ENCODE measurements at places on chromosomes 4 and X.

GRCh38 chr4:102705391-102705935 lies 55.3 kb downstream of the MANBA start:
- DNase-seq, result no peak

DNA sequence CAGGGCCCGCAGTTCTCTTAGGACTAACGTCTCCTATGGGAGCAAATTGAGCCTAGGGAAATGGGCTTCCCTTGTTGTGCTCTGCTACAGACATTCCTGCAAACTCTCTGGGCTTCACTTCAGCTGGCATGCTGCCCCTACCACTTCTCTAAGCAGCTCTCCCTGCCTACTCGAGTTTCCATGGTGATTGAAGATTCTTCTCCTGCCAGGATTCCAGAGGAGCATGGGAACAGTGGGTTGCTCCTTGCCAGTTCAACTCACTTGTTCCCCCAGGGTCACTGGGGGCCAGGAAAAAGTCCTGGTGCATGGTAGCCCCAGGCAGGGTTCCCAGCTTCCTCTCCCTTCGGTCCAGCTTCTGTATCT lies 21.1 kb upstream of the WDR17 start:
- no peak for DNase-seq

DNA sequence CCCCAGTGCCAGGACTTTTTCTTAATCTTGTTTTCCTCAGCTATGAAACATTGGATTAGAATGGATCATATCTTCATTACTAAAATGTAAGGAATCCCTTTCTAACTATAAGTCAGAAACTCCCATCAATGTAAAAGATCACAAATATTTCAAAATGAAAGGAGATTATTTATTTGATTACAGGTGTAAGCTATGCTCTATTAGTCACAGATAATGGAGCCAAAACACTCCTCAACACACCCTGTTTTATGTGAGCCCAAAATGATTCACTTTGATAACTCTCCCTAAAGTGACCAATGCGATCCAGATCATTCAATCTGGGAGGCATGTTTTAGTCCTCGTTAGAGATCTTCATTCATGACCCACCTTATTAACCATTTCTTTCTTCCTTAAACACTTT lies 566.7 kb upstream of the TENM3 start:
- DNase-seq, result no peak

- DNase-seq, result no peak
These were observed 510.0 kb downstream of the NLGN4X start for GRCh38 chrX:5718651-5719050.

- DNase-seq, result no peak
These were observed 25.9 kb downstream of the ZNF721 start for GRCh38 chr4:472881-473569.

DNA sequence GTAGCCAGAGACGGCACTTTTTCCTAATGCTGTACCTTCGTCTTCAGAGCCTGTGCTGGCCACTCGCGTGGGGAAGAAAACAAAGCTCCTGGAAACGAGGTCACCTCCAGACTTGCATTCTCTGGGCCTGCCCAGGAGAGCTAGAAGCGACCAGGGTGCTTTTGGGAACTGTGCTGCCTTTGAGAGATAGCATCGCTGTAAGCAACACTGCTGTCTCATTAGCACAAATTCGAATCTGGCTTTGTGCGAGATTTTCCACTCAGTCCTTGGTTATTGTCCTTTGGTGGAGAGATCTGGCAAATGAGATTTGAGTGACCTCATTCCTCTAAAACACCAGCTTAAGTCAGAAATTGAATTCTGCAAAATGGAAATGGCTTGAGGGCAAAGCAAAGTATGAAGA lies 66.1 kb upstream of the TLR3 start:
- DNase-seq, result no peak
